ENCODE measurements at places on chromosomes 16 and 17.
A peak's percentile ranks its signal among the peaks of the same experiment; 100 is the strongest.

DNA sequence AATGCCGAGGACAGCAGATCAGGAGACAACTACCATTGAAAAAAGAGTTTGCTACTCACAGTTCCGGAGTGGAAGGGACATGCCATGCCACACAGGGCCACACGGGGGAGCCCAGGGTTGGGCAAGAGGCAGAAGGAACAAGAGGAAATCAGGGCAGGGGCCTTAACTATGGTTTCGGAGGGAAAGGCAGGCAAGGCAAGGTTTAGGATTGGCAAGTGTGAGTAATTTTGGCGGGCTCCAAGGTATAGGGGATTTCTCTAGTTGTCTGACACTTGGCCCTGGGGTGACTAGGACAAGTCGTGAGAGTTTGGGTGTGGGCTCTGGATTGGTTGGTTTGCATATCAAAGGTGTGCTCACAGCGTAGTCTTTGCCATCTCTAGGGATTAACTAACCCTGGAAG is 27.0 kb upstream of the NTN1 start:
- DNase-seq: peak; percentile 90

DNA sequence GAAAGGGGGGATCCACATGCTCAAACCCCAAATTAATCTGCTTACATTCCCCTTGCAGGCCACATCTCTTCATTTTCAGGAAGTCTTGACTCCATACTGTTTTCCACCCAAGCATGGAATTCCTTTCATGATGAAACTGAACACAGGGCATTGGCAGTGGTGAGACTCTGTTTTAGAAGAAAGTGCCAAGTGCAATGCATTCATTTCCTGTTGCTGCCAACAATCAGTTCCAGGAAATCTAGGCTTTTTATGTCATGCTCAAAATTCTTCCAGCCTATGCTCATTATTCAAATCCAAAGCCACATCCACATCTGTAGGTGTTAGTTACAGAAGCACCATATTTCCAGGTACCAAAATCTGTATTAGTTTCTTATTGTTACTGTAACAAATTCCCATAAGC is 4.1 kb downstream of the CCL2 start:
- DNase-seq: no peak

GRCh38 chr16:21117567-21117966 is 33.1 kb downstream of the DNAH3 start:
- DNase-seq: no peak

DNA sequence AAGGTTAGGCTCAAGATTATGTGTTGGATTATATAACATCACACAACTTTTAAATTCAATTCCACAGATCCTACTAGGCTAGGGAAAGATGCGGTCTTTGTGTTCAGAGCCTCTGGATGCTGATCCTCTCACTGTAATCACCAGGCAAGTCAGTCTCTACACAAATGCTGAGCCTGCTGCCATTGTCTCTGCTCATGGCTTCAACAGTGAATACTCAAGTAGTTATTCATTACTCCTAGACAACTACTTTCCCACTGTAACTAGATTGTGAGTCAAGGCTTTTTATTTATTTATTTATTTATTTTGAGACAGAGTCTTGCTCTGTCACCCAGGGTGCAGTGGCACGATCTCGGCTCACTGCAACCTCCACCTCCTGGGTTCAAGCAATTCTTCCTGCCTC is 15.8 kb upstream of the NDUFAB1 start:
- DNase-seq: no peak

GRCh38 chr17:48514477-48514876 is 16.3 kb downstream of the HOXB1 start:
- DNase-seq: no peak

DNA sequence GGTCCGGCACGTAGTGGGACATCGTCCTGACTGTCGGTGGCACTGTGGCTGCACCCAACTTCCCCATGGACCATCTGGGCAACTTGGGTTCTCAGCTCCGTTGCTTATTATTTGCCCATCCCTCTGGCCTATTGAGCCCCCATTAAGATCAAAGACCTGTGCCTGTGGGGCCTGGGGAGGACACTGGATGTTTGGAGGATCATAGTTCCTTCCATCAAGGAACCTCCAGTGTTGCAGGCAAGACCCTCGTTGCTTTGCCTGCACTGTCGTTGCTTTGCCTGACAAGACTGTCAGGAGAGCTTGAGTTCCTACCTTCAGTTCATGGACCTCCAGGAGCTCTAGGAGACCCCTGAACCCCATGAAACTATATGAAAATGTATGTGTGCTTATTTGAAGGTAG is 127.2 kb downstream of the CCDC144A start:
- no peak for DNase-seq

- DNase-seq: no peak
These were observed 919.3 kb downstream of the CDH11 start for GRCh38 chr16:64202571-64202970.

GRCh38 chr16:56860226-56861020 is 4.6 kb upstream of the SLC12A3 start:
- no peak for DNase-seq

GRCh38 chr17:17347234-17347955 is 44.2 kb downstream of the NT5M start:
- peak; percentile 20 for DNase-seq

- DNase-seq: no peak
These were observed 17.6 kb downstream of the MAPK8IP3 start for GRCh38 chr16:1723450-1724147.

GRCh38 chr17:29138184-29138955 is 41.8 kb downstream of the MYO18A start:
- no peak for DNase-seq

DNA sequence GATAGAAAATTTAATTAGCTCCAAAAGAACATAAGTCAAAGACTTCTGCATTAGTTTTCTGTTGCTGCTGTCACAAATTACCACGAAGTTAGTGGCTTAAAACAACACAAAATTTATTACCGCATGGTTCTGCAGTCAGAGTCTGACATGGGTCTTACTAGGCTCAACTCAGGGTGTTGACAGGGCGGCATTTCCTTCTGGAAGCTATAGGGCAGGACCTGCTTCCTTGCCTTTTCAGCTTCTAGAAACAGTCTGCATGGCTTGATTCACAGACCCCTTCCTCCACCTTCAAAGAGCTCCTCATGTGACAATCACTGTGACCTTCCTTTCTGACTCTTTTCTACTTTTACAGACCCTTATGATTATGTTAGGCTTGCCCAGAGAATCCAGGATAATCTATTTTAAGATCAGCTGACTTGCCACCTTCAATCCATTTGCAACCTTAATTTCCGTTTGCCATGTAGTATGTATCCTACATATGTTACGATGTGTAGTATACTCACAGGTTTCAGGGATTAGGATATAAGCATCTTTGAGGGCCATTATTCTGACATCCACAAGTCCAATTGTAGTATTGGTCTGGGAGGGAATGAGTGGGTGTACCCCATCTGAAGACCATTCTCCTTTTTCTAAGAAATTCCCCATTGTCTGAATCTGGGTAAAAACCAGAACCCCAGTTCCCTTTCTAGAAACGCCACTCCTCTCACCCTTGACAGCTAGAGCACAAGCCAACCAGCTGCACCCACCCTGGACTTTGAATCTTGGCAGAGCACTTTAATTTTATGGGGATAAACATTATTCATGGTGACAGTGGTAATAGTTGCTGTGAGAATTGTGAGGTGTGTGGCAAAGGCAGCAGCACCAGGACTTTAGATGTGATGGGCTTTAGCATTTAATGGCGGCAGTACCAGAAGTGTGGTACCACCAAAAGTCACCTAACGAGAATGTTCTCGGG is 265.5 kb downstream of the KCNJ2 start:
- DNase-seq: no peak

- DNase-seq: peak; percentile 84
These were observed 32.7 kb upstream of the CDH1 start for GRCh38 chr16:68704232-68704867.

Measured in posterior vena cava (tissue), 2 donors.